ENCODE measurements at places on chromosomes 7 and 10.

- no peak for DNase-seq
Observed at GRCh38 chr7:158740657-158741293, 36.2 kb upstream of the NCAPG2 start.

DNA sequence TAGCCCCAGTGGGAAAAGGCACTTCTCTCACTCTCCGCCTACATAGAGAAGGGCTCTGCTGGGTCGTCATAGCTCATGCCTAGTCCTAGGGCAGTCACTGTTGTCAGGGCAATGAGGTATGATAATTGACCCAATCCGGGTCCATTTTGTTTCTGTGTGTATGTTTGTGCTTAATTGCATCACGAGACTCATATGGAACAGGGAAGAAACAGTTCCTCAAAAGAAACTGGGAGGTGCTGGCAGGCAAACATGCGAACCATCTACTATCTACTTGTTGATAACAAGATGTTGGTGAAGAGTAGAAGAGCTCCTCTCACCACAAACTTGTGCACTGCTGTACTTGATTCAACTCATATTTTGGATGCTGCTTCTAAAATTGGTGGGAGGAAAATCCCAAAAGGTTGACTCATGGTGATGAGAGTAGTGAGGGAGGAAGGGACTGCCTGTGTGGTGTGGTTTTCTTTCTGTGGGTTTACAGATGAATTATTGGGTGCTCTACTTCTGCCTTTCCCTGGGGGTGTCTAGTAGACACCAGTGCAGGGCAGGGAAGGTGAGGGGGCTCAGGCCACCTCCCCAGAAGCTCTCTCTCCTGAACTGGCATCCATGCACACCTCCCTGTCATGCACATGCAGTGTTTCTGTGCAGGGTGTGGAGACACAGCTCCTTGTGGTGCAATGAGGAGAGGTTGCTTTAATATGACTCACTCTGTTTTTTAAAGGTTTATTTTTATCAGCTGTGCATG is 29.4 kb downstream of the LSMEM1 start:
- no peak for DNase-seq

DNA sequence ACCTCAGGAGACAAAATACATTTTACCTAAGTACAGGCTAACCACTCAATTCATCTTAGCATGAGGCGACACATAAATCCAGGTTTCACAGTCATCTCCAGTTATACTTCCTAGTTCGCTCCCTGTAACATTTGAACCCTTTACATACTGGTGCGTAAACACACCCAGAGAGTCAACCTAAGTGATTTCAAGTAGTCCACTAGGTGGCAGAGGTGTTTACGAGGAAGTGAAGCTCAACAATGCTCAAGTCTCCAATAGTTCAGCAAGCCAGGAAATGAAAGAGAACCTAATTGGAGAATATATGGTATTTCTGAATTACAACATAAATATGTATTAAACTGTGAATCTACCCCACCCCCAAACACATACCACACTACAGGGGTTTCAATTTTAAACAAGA is 76.3 kb upstream of the ABCB5 start:
- DNase-seq, result no peak

- DNase-seq, result no peak
Observed at GRCh38 chr10:10787586-10787985, 230.1 kb upstream of the CELF2 start.

DNA sequence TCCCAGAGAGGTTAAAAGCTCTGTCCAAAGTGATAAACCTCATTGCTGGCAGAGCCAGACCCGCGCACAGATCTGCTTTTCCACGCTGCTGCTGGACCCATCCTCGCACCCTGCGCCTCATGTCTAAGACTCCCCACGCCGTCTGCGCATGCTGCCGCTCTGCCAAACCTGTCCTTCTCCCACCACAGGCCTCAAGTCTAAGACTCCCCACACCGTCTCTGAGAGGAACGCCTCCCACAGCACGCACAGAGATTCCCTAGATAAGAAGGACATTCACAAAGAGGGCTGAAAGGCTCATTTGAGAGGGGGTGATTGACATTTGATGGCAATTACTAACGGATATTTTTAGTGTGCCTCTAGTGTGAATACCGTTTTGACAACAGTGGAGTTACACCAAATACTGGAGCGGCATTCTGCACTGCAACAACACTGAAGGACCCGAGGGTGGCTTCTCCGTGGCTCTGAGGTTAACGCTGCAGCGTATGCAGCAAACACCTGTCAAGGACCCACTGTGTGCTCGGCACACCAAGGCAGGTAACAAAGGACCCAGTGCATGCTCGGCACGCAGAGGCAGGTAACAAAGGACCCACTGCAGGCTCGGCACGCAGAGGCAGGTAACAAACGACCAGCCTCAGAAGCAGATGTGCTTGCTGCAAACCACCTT is 231.4 kb downstream of the DNAJB6 start:
- no peak for DNase-seq

DNA sequence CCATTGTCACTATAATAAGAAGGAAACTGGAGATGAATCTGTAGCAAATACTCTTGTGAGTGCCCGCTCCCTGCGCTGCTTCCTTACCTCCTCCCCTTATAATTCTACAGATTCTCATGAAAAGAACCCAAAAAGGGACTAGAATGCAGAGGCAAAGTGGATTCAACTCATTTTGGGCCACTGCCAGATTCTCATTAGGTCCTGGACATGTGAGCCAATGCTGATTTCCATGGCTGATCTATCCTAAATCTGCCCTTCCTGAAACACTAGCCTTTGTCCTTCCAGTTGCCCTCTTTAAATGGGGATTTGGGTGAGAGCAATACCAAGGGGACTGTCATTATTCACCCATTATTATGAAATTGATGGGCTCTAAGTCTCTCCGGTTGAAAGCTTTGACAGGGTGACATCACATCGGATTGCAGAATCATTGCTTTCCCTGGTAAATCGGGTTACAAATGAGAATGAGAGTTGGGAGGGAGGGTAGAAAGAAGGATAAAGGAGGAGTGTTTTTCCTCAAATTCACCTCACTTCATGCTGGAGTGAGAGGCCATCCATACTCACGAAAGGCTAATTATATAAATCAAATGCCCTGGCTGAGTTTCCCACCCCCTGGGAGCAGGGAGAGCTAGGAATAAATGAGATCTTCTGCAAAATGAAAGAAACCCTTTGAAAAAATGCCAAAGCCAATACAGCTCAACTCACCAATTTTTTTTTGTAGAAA is 37.5 kb downstream of the PTN start:
- DNase-seq, result no peak

GRCh38 chr10:6068422-6068821 is 6.3 kb upstream of the IL2RA start:
- DNase-seq, result no peak

DNA sequence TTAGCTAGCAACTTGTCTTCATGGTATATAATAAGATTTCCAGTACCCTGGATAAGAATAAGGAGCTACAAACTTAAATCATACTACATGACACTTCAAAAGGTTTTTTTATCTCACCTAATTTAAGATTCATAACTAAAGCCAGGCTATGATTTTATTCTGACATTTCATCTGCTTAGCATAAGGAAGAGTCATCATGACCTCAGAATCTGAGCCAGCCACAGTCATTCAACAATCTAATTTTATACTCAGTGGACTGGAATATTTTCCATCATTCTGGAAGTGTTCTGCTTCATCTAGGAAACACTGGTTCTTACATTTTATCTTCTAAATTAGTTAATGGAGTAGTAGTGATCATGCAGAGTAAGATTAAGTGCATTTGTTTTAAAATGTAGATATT is 102.1 kb upstream of the KCND2 start:
- DNase-seq, result no peak

- DNase-seq, result no peak
Observed at GRCh38 chr7:37986908-37987330, 66.5 kb downstream of the EPDR1 start.

- no peak for DNase-seq
Observed at GRCh38 chr10:52486840-52487611, 172.9 kb downstream of the DKK1 start.

GRCh38 chr7:128961030-128961659 is 23.4 kb downstream of the IRF5 start:
- DNase-seq, result no peak

GRCh38 chr10:3167611-3168330 is 4.8 kb downstream of the PITRM1 start:
- DNase-seq, result no peak

- no peak for DNase-seq
Observed at GRCh38 chr10:102764470-102765161, 20.9 kb downstream of the WBP1L start.

GRCh38 chr7:133109816-133110215 is 27.9 kb upstream of the CHCHD3 start:
- DNase-seq, result no peak

DNA sequence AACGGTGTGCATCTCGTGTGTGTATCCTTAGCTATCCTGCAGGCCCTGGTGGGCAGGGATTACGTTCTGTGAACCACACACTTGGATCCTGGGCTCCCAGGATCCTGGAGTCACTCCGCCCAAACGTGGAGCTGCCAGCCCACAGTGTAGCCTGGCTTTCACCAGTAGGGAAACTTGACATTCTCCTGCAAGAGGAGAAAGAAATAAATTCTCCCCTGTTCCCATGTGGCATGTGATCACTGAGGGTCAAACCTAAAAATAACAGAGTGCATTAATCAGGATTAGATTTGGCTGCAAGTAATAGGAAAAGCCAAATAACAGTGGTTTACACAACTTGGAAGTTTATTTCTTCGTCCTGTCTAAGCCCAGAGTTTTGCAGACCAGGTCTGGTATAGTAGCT is 32.3 kb downstream of the PALD1 start:
- DNase-seq, result no peak

DNA sequence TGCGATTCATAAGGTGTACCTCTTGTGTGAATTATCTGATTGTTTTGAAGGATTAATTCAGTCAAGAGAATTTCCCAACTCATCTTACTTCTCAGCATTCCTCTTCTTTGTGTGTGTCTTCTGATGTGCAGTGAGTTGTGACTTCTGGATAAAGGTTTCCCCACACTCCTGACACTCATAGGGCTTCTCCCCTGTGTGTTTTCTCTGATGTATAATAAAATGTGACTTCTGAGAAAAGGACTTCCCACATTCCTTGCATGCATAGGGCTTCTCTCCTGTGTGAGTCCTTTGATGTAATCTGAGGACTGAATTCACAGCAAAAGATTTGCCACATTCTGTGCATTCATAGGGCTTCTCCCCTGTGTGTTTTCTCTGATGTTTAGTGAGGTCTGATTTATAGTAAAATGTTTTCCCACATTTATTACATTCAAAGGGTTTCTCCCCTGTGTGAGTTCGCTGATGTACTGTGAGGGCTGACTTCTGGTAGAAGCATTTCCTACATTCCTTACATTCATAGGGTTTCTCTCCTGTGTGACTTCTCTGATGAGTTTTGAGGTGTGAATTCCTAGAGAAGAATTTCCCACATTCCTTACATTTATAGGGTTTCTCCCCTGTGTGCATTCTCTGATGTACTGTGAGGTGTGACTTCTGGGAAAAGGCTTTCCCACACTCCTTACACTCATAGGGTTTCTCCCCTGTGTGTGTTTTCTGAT is 24.2 kb downstream of the ZNF25 start:
- DNase-seq, result no peak

- DNase-seq, result no peak
Observed at GRCh38 chr7:110061387-110061786, 1029.5 kb upstream of the LRRN3 start.

- DNase-seq, result no peak
Observed at GRCh38 chr10:71371750-71372166, 25.0 kb upstream of the CDH23 start.

DNA sequence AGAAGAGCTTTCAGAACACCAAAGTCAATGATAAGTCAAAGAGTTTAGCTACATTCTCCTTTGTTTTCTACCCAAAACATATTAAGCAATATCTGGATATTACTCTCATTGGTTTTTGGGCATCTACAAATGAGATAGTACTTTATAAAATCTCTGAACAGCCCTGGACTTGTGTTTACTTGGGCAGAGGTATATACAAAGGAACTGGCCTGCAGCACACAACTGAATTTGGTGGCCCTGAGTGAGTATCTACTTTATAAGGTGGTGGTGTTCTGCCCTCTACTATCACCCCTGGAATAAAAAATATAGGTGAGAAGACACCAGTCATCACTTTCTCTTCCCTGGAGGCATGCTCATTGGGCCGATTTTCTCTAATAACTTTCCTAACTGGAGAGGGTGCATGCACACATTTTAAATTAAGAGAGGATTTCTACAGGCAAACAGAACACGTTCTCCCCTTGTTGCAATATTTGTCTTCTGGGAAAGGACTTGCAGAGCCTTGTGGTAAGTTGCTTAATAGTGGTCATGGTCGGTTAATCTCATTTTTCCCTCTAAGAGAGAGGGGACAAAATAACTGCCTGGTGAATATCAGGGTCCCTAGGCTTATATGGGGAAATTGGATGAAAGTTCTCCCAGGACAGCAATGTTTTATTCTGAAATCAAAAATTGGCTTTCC is 41.1 kb downstream of the OTUD1 start:
- no peak for DNase-seq

- DNase-seq, result no peak
Observed at GRCh38 chr7:18224138-18224537, 196.5 kb upstream of the PRPS1L1 start.

GRCh38 chr7:30301751-30302150 is 17.4 kb downstream of the ZNRF2 start:
- DNase-seq, result no peak

GRCh38 chr10:124417895-124418725 is 613 bp downstream of the OAT start:
- DNase-seq, result peak; percentile 56

DNA sequence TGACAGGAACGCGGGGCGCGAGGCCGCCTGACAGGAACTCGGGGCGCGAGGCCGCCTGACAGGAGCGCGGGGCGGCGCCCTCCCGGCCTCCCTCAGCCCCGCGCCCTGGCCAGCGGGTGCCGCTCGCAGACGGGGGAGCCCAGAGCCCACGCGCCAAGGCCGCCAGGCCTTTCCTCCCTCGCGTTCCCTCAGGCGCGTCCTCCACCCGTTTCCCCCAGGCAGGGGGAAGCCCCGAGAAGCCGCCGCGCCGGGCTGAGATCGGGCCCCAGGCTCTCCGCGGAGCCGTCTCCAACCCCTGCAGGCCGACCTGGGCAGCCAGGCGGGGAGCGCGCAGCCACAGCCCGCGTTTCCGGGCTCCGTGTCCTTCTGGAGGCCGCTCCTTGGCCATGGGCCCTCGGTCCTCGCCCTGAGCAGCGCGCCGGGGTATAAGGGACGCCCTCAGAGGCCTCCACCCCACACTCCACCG is 17.7 kb downstream of the PTPRN2 start:
- DNase-seq, result no peak

- DNase-seq, result no peak
Observed at GRCh38 chr7:83798489-83798888, 149.6 kb upstream of the SEMA3E start.

GRCh38 chr10:50312464-50313437 is 61.4 kb upstream of the ASAH2 start:
- DNase-seq, result no peak

DNA sequence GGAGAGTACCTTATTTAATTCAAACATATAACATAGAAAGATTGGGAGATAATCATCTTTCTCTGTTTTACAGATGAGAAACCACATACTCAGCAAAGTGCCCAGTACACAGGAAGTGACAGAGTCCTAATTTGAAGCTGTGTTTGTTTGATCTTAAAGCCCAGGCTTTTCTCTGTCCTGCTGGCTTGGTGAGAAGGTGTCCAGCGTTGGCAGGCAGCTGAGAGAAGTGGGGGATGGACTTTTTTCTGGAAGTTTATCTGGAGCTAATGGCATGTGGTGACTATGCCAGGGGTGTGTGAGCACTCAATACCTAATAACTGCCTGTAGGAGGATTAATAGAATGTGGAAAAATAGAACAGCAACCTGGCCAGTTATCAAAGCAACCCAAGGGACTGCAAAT is 60.8 kb downstream of the NPSR1 start:
- DNase-seq, result no peak
